ENCODE measurements at places on chromosomes 1 and 21.
A peak's percentile ranks its signal among the peaks of the same experiment; 100 is the strongest.

DNA sequence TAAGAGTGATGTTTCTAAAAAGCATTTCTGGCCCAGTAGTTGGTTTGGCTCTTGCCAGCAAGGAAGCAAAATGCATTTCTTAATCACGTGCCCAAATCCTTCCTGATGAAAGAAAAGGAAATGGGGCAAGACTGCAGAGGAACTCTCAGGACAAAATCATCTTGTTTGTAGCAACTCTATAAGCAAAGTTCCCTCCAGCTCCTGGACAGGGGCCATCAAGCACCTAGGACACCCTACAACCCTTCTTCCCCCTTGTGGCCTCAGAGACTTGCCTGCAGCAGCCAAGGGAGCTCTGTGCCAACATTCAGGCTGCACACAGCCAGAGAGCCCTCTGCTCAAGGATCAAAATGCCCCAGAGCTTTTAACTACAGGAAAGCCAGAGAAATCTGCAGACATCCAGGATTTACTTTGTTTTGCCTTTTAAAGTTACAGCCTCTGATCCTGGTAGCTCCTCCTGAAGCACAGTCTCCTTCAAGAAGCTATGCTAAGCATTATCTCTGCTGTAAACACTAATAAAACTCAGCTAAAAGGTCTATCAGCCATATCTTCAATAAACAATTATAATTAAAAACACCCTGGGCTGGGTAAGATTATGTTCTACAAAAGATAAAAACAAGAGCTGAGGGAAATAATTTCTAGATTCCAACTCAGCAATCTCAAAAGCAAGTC lies 105.0 kb downstream of the KIAA0319L start:
- ATAC-seq, result peak; percentile 72

DNA sequence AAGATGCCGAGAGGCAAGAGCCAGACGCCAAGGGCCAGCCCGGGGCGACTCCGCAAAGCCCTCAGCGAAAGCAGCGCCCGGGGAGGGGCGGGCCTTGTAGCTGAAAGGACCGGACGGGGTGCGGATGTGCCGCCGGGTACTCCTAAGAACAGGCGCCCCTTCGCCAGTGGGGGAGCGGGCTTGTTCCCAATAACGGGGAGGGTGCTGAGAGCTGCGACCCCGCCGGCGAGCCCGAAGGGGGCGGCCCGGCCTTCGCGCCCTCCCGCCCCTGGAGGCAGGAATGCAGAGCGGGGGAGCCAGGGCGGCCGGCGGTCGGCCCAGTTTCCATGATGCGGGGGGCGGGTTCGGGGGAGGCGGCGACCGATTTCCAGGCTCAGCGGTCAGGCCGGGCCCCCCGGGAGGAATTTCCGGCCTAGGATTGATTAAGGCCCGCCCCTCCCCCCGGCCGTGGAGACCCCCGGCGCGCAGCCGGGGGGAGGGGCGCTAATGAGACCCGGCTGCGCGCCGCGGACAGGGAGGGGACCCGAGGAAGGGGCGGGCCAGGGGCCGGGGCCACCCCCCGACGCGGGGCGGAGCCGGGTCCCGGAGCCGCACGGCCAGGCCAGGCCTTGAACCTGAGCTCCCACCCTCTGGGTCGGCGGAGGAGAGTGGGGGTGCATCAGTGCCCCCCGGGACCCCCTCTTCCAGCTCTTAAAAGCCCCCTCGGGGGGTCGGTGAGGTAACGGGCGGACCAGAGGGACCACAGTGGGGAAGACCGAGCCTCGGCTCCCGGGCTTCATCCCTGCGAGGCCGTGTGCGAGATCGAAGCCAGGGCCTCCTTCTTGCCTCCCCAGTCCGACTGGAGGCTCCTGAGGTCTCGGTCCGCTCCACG lies 898 bp upstream of the TMEM200B start:
- peak; percentile 79 for ATAC-seq

DNA sequence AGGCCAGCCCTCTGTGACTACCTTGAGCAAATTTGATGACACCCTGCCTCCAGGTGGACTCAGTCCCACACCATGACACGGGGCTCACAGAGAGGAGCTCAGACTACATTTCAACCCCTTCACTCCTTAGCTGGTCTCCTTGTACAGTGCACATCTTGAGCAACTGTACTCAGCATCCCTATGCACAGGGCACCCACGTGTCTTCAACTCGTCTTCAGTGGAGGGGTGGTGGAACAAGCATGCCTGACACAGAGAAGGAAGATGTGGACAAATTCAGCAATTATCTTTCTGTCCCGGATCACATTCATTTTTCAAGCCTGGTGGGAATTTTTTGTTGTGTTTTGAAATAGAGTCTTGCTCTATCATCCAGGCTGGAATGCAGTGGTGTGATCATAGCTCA lies 213.7 kb downstream of the KAZN start:
- no peak for ATAC-seq

DNA sequence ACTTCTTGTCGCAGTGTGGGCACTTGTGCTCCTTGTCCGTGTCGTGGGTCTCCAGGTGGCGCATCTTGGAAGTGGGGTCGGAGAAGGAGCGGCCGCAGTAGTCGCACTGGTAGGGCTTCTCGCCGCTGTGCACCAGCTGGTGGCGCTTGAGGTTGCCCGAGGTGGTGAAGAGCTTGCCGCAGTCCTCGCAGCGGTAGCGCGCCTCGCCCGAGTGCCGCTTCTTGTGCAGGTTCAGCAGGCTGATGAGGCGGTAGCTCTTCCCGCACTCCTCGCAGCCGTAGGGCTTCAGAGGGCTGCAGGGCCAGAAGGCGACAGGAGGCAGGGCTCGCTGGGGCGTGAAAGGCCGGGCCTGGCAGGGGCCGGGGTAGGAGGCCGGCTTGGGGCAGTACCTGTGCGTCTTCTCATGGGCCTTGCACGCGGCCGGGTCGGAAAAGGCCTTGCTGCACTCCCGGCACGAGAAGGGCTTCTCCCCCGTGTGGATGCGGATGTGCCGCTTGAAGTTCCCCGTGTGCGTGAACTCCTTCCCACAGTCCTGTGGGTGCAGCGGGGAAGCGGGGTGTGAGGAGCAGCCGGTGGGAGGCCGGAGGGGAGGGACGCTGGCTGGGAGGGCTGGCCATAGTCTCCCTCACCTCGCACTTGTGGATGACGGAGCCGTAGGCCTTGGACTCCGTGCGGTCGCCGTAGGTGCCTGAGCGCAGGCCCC lies 31.4 kb downstream of the ZBTB17 start:
- ATAC-seq, result no peak

GRCh38 chr1:13826591-13826990 lies 126.6 kb downstream of the PRDM2 start:
- no peak for ATAC-seq

Data from SK-N-SH treated with all-trans-retinoic acid at 6 μM for 48 hours (cell line).